Endothelial cell (in vitro differentiated cells): ENCODE measurements at places on chromosomes 11 and 22. TPM values are rescaled to one million over a fixed set of nuclear protein-coding genes. Genes with fewer than 3 reads are reported as not detected.
A peak's percentile ranks its signal among the peaks of the same experiment; 100 is the strongest.

DNA sequence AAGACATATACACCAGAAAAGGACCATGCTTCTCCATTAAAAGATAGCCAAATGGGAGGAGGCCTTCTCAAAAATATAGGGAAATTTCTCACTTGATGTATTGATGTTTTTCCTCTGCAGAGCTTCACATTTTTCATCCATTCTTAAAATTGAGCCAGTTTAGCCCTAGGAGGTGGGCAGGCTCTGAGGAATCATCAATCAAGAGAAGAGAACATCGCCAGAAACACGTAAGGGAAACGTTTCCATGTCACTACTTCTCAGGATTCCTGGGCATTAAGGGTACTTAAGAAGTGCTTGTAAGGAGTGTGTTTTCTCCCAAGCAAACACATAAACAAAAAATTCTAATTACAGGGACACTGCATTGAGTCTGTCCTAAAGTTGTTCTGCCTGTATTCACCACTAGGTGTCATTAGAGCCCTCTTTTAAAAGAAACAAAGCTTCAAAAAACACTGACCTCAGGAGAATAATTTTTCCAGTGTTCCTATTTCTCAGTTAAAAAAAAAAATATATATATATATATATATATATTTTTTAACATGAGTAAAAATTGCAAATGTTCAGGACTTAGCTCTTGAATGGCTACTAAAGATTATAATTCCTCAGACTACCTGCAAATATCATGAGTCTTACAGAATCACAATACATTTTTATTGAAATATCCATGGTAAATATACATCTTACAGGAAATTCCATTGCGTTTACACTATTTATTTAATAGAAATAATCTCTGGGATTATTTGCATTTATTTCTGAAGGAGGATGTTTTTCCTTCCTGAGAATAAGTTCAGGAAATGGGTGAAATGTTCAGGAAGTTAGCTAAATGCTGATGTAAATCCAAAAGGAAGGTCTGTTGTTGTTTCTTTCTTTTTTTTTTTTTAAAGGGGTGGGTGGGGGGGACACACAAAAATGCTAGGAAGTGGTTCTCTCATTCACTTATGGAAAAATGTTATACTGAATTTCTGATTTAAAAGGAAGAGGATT, 16.0 kb downstream of the FZD4 start:
- H3K4me1 ChIP-seq = peaks cover 72% of the 10 kb centered on the region
- H3K27ac ChIP-seq = peak overlapping the region; percentile 93
- H3K36me3 ChIP-seq = peaks cover under 1% of the 10 kb centered on the region

DNA sequence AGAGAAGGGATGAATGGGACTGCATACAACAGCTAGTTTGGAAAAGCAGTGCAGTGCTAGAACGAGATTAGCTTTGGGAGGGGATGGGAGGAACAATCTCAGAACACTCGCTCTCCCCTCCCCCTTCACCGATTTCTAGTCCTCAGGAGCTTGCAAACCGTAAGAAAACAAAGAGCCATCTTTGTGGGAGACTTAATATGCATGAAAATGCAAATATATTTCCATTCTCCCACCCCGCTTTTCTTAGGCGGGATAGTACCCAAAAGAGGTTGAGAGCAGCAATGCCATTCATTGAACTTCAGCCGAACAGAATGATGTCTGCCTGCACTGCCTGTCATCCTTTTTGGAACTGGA, 1.1 kb downstream of the SPINDOC start:
- peaks cover 6% of the 10 kb centered on the region for H3K27me3 ChIP-seq
- H3K36me3 ChIP-seq = peaks cover 16% of the 10 kb centered on the region
- peak overlapping the region; percentile 92 for H3K4me3 ChIP-seq
- H3K4me1 ChIP-seq = peaks cover 23% of the 10 kb centered on the region

DNA sequence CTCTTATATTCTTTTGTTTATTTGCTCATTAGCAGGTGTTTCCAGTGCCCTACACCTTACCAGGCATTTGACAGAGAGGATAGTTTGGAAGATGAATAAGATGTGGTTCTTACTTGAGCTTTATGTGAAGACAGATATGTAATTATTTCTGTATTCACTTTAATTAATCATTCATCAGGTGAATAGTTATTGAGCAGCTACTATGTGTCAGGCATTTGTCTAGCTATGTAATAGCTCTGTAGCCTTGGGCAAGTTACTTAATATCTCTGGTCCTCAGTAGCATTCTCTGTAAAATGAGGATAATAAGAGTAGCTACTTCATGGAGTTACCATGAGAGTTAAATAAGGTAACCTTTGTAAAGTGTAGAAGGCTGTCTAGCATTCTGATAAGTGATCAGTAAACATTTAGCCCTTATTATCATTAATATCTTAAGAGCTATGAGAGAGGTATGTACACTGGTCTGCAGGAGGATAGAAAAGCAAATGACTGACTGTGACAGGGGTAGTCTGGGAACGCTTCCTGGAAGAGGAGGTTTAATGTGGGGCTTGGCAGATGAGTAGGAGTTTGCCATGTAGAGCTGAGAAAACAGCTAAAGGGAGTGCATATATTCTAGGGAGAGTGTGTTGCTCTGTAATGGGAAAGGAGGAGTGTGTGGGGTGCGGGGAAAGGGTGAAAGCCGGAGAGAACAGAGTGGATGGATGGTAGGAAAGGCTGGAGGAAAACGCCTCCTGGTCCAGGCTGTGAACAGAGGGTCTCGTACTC, 56.1 kb downstream of the MICAL2 start:
- H3K4me3 ChIP-seq = no peak overlapping the region
- no peak overlapping the region for H3K27ac ChIP-seq
- peaks cover 4% of the 10 kb centered on the region for H3K27me3 ChIP-seq

The CALCB gene
- total RNA-seq = 0.28 TPM

The SLC6A5 gene
- not detected for total RNA-seq

The B3GAT1 gene
- 18.2 TPM for total RNA-seq

The ADAMTS15 gene
- 4.9 TPM for total RNA-seq
